Substantia nigra (tissue), 51 donors: ENCODE measurements at places on chromosomes 2 and 18.

DNA sequence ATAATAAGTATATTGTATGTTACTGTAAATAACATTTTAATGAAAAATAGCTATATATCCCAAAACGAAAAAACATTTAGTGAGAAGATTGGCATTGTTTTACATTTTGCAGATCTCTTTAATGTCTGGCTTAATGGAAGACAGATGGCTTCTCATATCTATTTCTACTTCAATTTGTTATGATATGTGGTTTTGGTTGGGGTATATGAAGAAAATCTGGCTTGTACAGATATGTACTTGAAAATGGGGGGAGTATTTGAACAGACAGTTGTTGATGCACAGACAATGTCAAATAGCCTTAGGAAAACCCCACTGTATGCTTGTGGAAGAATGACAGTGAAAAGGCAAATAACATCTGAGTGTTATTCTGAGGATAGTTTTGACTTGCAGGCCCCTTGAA is 23.6 kb upstream of the GMCL1 start:
- no peak for DNase-seq

GRCh38 chr2:58107803-58108710 is 61.5 kb downstream of the VRK2 start:
- DNase-seq = no peak

DNA sequence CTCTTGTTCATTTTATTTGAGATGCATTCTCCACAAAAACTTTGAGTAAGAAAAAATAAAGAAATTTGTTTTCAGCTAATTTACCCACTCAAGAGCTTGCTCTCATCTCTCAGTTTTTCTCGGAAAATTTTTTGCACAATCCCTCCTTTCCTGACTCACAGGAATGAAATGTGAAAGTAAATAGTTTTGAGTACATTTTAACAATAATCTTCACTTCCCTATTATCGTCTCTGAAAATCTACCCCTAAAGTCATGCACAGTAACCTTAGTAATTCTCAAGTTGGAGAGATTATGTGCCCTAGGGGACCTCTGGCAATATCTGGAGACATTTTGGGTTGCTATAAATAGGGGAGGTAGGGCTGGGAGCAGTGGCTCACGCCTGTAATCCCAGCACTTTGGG is 2.6 kb downstream of the CYB5A start:
- DNase-seq = no peak

DNA sequence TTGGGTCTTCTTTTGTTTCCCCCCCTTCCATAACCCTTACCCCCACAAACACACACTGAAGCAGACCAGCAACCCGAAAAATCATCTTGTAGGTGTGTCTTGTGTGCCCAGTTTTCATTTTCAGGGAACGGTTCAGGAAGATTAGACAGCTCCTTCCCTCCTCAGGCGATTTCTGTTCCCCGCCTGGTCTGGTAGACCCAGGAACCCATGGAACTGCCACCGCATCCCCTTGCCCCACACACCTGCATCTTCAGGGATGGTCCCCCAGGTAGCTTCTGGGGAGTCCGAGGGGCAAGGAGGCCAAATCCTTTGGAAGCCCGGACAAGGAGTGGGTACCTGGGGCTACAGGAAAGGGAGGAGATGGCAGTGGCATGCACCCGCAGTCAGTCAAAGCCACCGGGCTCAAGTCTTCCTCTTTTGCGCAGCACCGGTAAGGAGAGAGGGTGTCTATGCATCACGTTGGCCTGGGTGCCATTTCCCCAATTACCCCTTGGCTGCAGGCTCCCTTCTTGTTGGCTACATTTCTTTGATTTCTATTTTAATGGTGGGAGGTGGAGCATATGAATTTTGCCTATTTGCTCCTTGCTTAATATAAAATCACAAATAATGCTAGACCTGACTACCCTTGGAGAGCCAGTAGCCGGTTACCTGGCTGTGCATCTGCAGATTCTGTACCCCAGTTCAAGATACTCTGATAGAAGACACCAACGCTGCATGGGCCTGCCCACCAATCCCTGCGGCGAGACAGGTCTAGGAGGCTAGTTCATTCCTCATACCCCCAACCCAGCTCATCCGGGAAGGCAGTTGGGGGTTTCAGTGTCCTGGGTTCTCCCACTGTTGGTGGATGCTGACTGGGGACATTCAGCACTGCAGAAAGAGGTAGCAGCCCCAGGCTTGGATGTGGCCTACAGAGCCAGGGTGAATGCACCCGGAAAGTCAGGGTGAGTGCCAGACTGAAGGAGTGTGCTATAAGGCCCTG is 30.0 kb upstream of the ATP6V1B1 start:
- DNase-seq = no peak

DNA sequence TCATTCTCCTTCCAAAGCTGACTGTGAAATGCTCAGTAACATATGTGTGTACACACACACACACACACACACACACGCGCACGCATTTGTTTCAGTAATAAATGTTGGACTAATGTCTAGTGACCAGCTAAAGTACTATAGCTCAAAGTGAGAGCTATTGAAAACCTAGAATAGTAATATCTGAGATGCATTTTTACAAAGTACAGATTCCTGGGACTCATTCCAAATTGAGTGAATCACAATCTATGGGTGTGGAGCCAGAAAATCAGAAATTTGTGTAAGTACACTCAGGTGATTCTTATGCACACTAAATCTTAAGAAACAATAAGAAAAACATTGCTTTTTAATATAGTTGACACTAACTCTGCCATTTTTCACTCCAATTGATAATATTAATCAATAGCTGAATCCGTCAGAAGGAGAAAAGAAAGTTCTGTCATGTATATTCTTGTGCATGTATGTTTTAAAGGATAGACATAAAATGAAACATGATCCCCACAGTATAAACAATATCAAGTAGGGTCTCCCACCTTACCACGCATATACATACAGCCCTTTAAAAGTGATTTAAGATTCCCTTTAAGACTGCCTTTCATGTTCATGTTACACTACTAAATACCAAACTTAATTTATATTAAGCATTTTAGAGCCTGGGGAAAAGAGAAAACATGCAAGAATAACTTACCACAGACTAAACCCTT is 123.5 kb downstream of the ATAD2B start:
- no peak for DNase-seq

DNA sequence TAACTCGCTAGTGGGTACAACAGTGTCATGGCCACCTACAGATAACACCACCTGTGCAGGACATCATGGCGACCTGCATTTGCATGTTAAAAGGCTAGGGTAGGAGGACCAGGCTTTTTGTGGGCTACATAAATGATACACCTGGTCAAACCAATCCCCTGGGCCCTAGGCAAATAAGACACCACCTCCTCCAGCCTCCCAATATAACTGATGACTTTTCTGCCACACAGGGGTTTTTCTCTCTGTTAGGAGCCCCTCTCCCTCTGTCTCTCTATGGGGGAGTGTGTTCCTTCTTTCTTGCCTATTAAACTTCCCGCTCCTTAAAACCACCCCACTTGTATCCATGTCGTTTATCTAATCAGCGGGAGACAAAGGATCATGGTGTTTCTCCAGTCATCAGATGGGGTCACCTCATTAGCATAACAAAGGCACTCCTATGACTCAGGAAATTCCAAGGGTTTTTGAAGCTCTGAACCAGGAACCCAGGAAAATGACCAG is 10.8 kb upstream of the BUB1 start:
- no peak for DNase-seq

GRCh38 chr2:241112592-241112991 is 10.5 kb upstream of the MTERF4 start:
- DNase-seq = no peak

DNA sequence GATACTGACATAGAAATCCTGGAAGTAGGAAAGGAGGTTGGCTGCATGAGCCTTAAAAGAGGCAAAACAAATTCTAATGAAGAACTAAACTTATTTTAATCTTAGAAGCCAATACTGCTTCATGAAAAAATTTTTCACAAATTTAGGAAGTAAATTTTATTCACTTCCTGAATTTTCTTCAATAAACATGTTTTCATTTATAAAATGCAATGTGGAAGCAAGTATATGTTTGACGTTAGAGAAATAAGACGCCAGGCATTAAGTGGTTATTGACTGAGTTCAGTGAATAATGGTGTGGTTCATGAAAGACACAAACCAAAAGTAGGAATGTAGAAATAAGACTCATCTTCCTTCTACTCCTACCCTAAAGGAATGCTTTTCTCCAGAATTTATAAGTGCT is 136.4 kb downstream of the USP34 start:
- DNase-seq = no peak

- DNase-seq = no peak
These were observed 32.9 kb downstream of the DGKD start for GRCh38 chr2:233387225-233387624.

DNA sequence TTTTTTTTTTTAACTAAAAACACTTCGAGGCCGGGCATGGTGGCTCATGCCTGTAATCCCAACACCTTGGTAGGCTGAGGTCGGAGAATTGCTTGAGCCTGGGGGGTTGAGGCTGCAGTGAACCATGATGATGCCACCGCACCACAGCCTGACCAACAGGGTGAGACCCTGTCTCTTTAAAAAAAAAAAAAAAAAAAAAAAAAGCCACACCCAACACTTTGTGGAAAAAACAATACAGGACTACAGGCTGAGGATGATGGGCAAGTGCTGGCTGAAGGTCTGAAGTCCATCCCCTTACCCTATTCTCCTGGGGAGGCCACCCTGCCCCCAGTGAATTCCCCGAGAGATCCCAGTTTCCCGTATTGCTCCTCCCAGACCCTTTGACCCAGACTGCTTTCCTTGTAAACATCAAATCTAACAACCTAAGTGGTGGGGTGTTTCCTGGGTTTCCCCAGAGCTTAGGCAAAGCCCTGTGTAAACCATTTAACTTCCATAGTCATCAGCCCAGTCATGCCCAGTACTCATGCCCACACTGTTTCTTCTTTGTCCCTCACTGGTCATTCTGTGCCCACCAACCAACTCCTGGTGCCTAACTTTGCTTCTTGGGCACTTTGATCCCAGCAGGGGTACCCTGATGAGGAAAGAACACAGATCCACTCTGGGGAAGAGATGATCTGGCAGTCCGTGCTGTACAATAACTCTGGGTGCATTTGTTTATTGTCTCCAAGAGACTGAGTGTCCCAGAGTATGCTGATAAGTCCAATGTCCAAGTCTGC is 5.8 kb upstream of the TMEM37 start:
- no peak for DNase-seq
